Stimulated activated CD8-positive, alpha-beta memory T cell treated with anti-CD3 and anti-CD28 coated beads, Interleukin-4, amount 100 ng/mL, for 4 hours (primary cell): ENCODE measurements at places on chromosomes 1 and 21.

DNA sequence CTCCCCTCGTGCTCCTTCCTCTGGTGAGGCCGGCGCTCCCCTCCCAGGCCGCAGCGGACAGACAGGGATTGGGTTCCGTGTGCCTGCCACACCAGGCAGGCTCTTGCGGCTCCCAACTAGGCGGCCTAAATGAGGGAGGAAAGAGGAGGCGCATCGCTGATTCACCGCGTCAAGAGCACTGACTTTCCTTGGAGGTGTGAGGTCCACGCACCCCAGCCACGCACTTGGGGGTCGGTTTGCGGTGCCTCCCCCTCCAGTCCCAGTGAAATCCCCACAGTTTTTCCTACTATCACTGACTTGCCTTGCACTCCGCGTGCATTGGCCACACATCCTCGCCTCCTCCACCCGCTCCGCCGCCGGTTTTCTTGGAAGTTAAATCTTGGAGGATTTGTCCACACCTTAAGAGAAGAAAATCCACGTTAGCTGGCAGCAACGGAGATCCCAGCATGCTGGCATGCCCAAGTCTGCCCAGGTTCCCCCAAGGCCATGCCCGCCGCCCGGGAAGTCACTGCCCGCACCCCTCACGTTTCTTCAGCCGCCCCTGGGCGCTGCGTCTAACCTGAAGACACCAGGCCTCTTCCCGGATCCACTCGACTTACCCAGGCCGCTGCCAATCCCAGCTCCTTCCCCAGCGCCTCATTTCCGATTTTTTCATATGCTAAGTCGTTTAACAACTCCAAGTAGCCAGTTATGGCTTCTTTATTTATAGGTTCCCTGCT, 1.1 kb upstream of the FOXD3 start:
- DNase-seq = no peak

DNA sequence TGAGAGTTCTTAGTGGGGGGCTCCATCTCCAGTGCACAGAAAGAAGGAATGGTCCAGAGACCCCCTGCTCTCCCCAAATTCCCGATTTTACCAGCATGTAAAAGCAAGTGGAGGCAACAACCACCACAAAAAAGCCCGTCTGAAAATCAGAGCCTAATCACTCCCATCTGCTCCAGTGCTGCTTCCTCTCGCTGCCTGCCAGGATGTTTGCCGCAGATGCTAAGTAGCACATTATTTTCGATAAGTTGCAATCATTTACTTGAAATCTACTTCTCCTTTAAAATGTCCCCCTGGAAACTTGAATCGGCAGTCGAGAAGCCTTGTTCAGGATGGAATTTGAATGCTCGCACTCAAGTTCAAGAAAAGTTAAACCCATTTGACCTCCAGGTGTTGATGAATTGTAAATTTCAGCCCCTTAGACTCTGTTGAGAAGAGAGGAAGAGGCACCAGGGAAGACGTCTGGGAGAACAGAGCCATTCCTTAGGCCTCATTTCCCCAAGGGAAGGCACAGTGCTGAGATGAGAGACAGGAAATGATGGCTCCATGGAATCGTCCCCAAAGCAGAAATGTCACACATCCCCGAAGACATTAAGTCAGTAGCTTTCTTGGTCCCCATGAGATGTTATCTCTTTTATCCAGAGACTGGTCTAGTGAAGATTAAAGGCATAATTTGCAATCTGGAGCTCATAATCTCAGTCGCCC, 221.3 kb downstream of the PBX1 start:
- no peak for DNase-seq

GRCh38 chr1:181448461-181448860, 34.9 kb upstream of the CACNA1E start:
- no peak for DNase-seq

DNA sequence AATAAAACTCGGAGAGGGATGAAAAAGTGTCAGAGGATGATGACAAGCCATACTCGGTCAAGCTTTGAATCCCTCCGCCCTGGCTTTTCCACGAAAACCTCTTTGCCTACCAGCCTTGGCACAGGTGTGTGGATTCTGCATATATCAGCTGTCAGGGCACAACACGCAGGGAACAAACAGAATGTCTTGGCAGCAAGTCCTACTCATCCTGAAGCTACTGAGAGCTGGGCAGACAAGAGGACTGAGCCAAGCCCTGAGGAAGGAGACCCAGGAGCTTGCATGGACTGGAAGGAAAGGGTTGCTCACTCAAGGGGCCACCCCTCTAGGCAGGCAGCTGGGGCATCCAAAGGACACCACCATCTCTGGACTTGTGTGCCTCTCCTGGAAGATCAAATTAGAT, 132.4 kb downstream of the HMGB4 start:
- no peak for DNase-seq

DNA sequence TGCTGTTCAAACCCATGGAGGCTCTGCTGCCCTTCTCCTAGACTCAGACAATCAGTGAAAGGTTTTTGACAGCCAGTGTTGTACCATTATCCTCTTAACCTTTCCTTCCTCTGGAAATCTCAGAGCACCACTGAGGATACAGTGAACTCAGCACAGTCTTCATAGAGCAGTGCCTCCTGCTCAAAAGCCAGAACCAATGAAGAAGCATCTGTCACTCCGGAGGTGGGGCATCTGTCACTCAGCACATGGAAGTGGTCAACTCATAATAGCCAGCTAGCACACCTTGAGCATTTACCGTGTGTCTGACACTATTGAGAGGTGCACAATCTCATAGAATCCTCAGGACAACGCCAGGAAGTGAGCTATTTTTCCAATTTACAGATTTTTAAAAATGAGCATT, 62.4 kb downstream of the NMNAT2 start:
- DNase-seq = no peak

GRCh38 chr1:60916199-60916598, 166.2 kb upstream of the NFIA start:
- DNase-seq = no peak

GRCh38 chr1:31739346-31739745, 24.8 kb downstream of the ADGRB2 start:
- no peak for DNase-seq

DNA sequence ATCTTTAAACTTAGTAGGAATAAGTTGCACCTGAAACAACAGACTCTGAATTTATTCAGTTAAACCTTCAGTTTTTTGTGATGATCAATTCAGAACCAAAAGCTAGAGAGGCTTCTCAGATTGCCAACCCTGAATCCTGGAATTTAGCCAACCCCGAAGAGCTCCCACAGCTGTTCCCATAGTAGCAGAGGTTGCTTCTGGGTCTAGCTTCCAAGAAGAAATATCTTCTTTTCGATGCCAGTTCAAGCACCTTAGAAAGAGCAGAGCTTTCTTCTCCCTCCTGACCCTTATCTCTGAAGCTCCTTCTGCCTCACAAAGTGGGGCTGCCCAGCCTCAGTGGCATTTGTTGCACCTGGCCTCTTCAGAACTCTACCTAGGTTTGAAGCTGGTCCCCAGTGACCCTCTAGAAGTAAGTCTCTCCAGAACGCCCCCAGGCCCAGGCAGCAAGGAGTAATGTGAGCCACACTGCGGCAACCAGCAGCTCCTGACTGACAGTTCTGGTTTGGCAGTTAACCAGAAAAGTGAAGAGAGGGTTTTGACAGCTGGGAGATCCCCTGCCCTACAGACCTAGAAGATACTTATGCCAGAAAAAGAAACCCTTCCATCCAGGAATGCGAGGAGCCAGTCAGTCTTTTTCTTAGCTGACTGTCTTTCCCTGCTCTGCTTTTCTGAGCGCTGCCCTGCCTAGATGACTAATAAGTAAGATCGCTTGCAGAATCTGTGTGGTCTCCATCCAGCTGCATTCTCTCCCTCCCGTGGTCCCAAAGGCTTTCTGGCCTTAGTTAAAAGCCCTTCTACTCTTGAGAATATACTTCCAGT, 165.9 kb downstream of the ADGRL4 start:
- DNase-seq = no peak

GRCh38 chr1:229383961-229384360, 41.1 kb upstream of the CCSAP start:
- no peak for DNase-seq

DNA sequence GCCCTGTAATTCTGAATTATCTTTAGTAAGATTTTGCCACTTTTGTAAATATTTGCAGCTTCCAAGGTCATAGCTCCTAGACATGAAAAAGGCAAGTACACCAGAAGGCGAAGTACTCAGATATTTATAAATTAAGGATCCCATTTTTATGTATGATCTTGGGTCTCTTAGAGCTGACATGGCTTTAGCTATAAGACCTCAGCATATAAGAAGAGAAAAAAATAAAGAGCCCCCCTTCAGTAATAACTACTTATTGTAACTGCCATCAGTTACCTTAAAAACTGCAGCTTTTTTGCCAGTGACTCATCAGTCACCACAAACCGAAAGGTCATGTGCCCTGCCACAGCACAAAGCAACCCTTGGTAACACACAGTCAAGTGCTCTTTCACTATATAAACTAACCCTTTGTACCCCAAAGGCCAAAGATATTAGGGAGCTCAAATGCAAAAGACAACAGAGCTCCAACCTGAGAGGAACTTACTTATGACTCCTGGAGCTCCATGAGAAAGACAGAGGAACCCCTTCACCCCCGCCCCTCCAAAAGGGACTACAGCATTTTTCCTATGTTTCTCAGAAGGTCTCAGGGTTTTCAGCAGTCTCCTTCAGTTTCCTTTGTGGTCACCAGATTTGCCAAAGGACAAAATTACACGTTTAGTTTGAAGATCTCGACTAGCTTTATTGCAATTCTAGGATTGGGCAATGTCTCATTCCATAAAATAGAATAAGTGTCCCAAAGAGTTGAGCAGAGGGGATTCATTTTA, 219.8 kb upstream of the DUSP10 start:
- DNase-seq = peak; percentile 44

DNA sequence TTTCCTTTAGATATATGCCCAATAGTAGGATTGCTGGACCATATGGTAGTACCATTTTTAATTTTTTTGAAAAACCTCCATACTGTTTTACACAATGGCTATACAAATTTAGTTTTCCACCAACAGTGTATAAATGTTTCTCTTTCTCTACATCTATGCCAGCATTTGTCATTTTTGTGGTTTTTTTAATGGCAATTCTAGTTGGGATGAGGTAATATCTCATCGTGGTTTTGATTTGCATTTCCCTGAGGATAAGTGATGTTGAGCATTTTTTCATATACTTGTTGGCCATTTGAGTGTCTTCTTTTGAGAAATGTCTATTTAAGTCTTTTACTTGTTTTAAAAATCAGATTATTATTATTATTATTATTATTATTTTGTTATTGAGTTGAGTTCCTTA, 35.5 kb downstream of the PLA2G4A start:
- DNase-seq = no peak

- DNase-seq = no peak
These were observed 21.6 kb upstream of the VPS13D start for GRCh38 chr1:12208271-12208670.

DNA sequence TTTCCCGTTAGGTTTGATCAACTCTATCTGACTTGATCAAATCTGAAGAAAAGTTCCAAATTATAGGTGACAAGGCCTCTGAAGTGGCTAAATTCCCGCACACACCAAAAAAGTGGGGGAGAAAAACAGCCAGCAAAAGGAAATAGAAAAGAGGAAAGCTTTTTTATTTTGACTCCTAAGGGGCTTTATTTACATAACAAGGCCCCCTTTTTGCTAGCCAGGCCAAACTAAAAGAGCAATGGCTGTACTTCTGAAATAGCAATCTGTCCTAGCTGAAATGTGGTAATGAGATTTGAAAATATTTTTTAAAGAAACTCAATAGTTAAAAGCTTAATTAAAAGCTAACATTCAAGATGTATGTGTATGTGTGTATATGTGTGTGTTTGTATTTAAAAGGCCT, 311.5 kb upstream of the POGK start:
- DNase-seq = no peak

DNA sequence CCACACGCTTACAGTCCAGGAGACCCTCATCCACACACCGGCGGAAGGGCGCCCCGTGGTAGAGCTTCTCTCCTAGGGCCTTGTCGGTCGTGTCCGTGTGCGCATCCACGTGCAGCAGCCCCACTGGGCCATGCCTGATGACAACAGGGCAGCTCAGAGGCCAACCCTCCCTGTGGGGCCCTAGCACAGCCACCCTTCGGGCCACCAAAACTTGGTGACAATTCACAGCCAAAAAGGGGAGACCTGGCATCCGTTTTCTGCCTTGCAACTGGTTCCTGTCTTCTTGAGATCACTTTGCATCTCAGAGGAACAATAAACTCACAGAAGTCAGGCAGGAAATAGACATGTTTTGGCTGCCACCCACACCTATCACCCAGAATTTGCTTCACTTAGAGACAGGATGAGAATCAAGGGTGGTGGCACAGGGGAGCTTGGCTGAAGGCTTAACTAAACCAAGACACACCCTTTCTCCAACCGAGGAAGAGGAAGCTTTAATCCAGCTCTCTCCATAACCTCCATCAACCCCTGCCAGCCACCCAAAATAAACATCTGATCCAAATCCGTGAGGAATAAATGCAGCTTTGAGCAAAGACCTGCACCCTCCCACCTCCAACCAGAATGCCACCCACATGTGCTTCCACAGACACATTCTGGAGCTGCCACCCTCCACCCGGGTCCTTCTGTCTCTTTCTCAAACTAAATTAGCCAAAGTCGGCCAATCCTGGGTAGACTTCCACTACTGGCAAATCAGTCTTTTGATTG, 5.7 kb downstream of the AGMAT start:
- DNase-seq = no peak

DNA sequence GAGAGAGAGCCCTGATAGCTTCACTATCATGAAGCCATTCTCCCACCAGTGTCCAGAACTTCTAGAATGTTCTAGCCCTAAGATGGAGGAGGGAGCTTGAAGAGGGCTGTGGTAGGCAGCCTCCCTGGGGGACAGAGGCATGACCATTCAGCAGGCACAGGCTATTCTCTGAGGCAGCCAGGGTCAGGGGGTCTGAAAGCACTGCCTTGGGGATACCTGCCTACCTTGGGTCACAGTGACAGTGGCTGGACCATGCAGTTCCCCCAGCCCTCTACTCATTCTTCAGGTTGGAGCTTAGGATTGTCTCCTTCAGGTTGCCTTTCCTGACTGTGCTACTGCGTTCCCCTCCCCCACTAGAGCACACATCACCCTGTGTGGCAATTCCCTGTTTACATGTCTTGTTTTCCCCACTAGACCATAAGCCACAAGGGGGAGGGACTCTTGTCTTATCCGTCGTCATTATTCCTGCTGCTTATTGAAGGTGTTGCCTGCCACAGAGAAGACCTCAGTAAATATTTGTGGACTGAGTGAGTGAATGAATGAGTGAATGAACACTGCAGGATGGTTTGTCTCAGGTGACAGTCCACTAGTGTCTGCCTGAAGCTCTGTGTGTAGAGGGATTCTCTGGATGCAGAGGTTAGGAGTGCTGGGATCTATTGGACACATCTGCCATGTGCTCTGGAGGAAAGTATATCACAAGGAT, 5.2 kb downstream of the ZDHHC18 start:
- no peak for DNase-seq

DNA sequence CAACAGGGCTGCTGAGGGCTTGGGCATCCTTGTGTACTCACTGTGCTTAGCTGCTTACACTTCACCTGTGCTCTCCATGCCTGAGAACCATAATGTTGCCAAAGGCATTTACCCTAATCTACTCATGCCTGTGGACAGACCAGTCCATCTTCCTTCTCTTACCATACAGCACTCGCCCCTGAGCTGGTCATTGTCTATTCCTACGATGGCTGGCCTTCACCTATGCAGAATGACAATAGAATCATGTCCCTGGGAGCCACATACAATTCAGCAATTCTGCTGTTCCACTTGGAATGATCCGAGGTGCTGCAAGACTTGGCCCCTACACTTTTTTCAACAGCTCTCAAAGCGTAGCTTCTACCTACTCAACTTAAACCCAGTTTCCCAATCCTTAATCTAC, 96.5 kb downstream of the PAPPA2 start:
- no peak for DNase-seq

GRCh38 chr1:170513138-170513537, 18.8 kb upstream of the GORAB start:
- DNase-seq = no peak
